ENCODE measurements at places on chromosomes 2 and 18. TPM values are rescaled to one million over a fixed set of nuclear protein-coding genes. Genes with fewer than 3 reads are reported as not detected.

DNA sequence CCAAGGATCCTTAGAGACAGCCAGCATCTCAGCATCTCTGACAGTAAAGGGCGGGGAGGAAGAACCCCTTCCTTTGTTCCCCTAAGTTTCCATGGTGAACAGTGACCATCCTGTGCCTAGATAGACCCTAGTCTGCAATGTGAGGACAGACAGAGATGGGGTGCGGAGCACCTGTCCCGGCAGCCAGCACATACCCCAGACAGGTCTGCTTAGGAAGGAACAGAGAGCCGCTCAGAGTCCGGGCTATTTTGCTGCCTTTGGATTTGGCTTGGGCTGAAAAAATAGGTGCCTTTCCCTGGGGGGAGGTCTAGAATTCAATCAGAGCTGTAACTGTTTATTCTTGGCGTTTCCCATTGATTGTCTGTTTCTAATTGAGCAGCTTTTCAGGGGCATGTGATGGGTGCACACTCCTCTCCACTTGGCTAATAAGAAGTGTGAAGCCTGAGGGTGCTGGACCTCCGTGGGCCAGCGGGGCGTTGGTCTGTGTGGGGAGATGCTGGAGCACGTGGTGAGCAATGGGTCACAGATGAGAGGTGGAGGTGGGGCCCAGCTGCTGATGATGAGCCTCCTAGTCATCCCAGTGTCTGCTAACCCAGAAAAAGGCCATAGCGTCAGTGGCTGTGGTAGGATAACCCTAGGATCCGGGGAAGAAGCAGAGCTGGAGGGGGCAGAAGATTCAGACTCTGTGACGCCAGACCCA lies 236.8 kb downstream of the SEPTIN10 start:
- no peak for DNase-seq

DNA sequence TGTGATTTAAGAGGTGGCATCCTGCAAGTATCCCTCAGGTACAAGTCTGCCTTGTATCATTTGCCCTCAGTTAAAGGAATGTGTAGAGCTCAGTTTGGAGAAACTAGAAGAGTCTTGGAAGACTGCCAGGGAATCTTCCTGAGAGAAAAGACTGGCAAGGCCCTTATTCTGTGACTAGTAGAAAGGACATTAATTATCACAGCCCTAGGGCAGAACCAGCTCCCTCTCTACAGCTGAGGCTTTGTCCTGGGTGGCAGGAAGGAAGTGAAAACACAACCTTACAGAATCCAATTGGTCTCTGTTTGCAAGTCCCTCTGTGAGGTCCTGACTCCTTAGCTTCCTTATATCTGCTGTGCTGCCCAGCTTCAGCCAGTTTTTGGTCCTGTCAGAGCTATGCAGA lies 385.9 kb upstream of the CYRIA start:
- DNase-seq: peak; percentile 3

GRCh38 chr18:8719192-8719591 lies 13.8 kb downstream of the MTCL1 start:
- no peak for DNase-seq

DNA sequence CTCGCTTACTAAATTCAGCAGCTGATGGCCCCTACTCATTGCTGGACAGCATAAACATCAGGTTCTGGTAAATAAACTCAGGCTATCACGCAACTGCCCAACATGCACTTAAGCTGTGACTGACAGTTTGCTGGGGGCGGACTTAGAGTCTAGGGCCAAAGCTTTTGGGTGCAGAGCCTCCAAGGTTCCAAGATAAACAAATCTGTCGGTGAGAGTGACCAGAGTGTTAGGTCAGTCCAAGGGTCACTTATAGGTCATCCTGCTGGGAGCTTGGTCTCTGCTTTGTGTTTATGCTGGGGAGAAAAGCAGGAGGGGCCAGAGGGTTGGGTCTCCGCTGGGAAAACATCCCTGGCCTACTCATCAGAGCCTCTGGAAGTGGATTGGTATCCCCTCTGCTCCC lies 188.6 kb upstream of the GATA6 start:
- peak; percentile 45 for DNase-seq

DNA sequence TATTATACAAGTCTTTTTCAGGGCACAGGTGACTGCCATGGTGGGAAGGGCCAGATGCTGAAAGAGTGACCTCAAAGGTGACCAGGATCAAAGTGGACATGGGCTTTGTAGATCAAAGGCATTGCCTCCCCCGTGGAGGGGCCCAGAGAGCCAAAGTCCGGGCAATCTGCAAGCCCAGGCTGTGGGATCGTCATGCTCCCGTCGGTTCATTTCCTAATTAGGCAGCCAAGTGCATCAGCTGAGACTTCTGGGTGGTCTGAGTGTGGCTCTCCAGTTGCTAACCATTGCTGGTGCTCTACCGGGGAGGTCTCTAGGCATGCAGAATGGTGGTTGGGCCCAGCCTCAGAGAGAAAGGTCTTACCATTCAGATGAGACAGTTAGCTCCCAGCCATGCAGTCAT lies 61.6 kb downstream of the TRIB2 start:
- no peak for DNase-seq

- DNase-seq: no peak
These were observed 9.3 kb downstream of the TSHZ1 start for GRCh38 chr18:75219745-75220375.

- peak; percentile 68 for DNase-seq
These were observed 78.5 kb upstream of the HK2 start for GRCh38 chr2:74755386-74755785.

DNA sequence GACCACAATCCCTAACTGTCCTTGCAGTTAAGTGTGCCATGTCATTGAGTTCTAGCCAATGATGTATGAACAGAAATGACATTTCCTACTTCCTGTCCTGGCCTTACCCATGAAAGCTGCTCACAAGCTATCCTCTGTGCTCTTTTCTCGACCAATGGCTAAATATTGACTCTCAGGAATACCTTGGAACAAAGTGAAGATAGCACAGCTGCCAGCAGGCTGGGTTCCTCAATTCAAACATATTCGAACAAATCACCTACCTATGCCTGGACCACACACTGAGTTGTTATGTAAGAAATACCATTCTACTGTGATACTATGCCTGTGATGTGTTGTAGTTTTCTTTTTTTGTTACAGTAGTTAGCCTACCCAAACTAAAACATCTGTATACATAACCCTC lies 65.1 kb downstream of the GAREM1 start:
- DNase-seq: no peak

GRCh38 chr2:182445391-182445965 lies 18.6 kb upstream of the PDE1A start:
- peak; percentile 27 for DNase-seq

DNA sequence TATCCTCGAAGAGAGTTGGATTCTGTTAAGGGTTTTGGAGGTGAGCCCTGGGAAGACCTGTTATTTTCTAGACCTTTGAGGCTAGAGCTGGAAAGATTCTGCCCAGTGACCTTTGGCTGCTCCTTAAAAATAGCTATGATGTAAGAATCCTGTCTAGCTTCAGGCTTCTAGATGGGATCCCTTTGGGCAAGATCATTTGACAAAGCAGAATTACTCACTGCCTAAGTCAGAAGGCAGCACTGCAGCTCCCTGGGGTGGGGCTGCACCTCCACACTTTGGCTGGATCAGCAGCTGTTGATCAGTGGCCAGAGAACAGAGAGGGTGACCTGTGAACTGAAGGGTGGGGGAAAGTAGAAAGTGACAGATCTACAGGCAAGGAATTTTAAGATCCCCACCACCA lies 103.8 kb downstream of the ASAP2 start:
- DNase-seq: peak; percentile 90

DNA sequence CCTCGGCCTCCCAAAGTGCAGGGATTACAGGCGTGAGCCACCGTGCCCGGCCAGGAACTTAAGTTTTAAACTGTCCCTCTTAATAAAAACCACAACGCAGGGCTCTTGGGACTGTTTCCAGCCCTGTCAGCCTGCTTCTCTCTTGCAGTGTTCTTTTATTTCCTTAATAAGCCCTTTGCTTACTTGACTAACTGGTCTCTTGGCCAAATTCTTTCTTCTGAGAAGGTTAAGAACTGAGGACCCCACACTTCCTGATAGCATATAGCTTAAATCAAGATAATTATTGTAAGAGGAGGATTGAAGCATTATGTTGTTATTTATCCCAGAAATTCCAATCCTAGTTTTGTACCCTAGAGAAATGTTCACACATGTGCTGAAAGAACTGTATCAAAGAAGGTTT lies 128.2 kb upstream of the UXS1 start:
- DNase-seq: no peak

DNA sequence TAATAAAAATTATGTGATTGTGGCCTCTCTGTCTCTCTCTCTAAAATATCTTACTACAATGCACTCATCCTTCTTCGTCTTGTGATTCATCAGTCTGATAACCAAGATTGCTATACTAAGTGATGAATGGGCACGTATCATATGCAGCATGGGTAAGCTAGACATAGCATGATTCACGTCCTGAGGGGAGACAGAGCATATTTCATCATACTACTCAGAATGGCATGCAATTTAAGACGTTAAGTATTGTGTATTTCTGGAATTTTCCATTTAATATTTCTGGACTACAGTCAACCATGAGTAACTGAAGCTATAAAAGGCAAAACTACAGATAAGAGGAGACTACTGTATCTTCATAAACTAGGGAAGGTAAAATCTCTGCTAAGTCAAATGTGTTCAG lies 97.0 kb upstream of the CD226 start:
- DNase-seq: peak; percentile 97

- no peak for DNase-seq
These were observed 691 bp downstream of the KYNU start for GRCh38 chr2:142878031-142878678.

DNA sequence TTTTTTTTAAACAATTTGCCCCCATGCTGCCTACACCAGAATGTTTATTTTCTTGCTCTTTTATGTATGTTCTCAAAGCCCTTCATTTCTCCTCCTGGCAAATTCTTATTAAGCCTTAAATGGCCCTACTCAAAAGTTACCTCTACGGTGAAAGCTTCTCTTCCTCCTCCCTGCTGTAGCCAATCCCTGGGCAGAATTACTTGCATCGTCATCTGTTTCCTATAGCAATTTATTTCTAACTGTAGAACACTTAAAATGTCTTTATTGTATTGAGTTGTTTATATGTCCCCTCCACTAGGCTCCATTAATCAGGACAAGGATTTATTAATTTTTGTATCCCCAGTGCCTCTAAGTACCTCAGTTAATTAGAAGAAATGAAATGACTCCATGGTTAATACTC lies 2.5 kb upstream of the RAD51AP2 start:
- DNase-seq: no peak

DNA sequence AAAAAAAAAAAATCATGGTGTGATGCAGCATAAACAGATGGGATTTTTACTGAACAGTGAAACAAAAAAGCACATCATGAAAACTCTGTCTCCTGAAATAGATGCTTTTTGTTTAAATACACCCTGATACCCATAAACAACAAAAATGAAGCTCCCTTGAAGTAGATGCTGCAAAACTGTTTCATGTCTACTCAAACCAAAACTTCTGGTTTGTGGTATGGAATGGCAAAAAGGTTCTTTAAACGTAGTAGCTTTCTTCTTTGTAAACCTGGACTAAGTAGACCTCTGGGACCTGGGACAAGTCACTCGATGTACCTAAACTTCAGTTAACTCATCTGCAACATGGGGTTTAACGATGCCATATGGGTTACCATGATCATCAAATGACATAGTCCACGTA lies 64.4 kb upstream of the RAPH1 start:
- no peak for DNase-seq

- DNase-seq: peak; percentile 50
These were observed 65.8 kb downstream of the PSMG2 start for GRCh38 chr18:12768625-12769024.

- peak; percentile 10 for DNase-seq
These were observed 36.7 kb downstream of the PROC start for GRCh38 chr2:127454595-127455565.

- no peak for DNase-seq
These were observed 7.5 kb downstream of the SLC39A10 start for GRCh38 chr2:195664528-195664927.

DNA sequence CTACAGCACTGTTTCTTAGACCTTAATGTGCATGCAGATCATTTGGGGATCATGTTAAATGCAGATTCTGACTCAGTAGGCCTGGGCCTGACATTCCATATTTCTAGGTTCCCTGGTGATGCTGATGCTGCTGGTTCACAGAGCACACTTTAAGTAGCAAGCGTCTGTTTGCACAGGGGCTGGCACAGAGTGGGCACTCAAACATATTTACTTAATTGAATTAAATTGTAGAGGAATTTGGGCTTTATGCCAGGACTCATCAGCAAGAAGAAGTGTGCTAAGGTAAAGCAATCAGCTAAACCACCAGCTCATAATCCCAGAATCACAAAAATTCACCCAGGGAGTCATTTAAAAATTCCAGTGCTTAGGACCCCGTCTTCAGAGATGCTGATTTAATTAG lies 25.1 kb upstream of the INPP4A start:
- no peak for DNase-seq

- DNase-seq: no peak
These were observed 781.9 kb downstream of the GALR1 start for GRCh38 chr18:78031589-78031988.

- DNase-seq: peak; percentile 65
These were observed 27.4 kb upstream of the SPR start for GRCh38 chr2:72859831-72860262.

DNA sequence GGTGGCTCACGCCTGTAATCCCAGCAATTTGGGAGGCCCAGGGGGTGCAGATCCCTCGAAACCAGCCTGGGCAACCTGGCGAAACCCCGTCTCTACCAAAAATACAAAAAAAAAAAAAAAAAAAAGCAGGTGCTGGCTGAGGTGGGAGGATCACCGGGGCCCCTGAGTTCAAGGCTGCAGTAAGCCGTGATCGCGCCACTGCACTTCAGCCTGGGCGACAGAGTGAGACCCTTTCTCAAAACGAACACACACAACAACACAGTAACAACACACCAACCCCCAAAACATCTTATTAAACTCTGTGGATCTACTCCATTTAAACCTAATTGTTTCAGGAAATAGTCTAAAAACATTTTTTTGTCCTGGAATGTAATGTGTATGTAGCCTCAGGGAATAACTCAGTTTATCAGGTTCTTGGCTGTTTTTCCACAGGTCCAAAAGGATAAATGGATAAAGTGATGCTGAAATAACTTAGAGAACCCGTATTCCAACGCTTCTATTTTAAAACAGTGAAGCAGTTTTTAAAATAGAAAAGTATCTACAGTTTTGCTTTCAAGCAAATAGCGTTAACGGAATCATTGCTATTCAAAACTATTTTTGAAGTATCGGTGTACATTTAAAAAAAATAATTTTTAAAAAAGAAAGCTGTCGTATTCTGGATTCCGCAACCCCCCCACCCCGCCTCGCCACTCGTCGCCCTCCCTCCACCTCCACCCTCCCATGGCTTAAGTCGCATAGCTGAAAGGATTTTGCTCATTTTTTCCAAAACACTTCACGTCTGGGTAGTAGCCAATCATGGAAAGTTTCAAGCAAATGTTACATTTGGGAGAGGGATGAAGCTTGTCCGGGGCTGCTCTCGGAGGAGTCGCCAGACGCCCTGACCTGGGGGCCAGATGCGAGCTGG lies 895 bp upstream of the GLS start:
- peak; percentile 30 for DNase-seq

DNA sequence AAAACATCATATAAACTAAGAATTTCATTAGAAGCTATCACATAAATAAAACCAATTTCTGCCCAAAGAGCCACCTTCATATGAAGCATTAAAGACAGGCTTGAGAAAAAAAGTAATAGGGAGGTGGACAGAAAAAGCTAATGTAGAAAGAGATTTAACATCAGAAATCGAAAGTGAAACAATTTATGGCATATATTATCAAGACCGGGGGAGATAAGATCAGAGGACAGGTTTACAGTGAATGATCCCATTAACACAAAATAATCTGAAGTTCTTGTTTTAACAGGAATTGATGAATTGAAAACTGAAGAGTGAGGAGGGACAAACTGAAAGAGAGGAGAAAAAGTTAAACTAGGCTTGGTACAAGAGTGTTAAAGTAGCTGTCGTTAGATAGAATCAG lies 786.3 kb upstream of the FSHR start:
- DNase-seq: peak; percentile 10

The KCNG2 gene
- not detected for total RNA-seq

The CYP26B1 gene
- total RNA-seq: 6.8 TPM

The C2orf15 gene
- 0.39 TPM for total RNA-seq

The LHCGR gene
- not detected for total RNA-seq
